ENCODE measurements at places on chromosomes 7 and 10. TPM values are rescaled to one million over a fixed set of nuclear protein-coding genes. Genes with fewer than 3 reads are reported as not detected.

Gene PPA1
- 397 TPM for total RNA-seq

- DNase-seq: no peak
These were observed 57.6 kb downstream of the SNX10 start for GRCh38 chr7:26349005-26349915.

GRCh38 chr10:33412653-33413361 lies 78.3 kb upstream of the NRP1 start:
- no peak for DNase-seq

- no peak for DNase-seq
These were observed 430.4 kb downstream of the NEBL start for GRCh38 chr10:20466731-20467130.

Gene FFAR4
- total RNA-seq: not detected

GRCh38 chr7:117251687-117252086 lies 71.2 kb downstream of the WNT2 start:
- DNase-seq: no peak

DNA sequence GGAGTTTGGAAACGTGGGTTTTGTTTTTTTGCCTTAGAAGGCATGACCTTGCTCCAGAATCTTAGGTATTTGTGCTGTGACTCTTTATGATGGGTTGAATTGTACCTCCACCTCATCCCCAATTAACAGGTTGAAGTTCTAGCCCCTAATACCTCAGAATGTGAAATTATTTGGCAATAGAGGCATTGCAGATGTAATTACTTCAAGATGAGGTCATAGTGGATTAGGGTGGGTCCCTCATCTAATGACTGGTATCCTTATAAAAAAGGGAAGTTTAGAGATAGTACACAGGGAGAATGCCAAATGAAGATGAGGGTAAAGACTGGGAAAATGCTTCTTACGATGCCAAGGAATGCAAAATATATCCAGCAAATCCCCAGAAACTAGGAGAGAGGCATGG lies 3.0 kb upstream of the FAM200A start:
- no peak for DNase-seq

Gene FAM24A
- total RNA-seq: not detected

- no peak for DNase-seq
These were observed 56.3 kb downstream of the IFIT5 start for GRCh38 chr10:89470628-89471027.

Gene STEAP4
- total RNA-seq: 0.10 TPM

DNA sequence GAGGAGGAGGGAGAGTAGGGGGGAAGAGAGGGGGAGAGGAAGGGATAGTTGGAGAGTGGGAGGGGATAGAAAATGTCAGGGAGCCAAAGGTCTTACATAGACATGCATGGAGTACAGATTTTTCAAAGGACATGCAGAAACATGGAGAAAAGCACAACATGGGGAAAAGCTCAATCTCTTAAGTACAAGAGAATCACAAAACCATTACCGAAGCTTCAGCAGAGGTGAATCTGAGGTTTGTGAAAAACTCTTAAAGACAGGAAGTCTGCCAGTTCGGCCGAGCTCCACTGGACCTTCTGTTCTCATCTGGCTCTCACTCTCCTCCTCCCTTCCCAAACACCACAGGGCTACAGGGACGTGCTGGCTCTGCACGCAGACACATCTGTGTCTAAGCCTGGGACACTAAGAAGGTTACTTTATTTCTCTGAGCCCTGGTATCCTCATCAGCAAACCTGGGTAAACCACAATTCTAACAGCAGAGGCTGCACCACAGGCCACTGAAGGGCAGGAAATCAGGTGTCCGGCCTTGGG lies 133.9 kb downstream of the COBL start:
- no peak for DNase-seq

DNA sequence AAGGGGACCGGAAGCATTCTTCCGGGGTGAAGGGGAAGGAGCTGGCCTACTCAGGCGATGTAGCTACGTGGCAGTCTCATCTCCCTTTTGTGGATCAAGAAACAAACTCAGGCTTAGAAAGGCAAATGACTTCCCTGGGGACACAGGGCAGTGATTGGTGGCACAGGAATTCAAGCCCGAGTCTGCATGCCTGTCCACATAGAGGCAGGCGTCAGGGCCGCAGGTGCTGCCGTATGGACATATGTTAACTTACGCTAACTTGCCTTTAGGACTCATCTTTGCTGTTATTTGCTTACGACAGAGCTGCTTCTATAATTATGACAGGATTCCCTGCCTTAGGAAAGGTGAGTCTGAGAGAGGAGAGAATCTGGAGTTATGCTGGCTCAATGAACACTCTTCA lies 42.3 kb upstream of the KLF6 start:
- no peak for DNase-seq
